ENCODE measurements at places on chromosomes 2 and 18. TPM values are rescaled to one million over a fixed set of nuclear protein-coding genes. Genes with fewer than 3 reads are reported as not detected.

Gene CCDC93
- total RNA-seq, result 26.9 TPM

DNA sequence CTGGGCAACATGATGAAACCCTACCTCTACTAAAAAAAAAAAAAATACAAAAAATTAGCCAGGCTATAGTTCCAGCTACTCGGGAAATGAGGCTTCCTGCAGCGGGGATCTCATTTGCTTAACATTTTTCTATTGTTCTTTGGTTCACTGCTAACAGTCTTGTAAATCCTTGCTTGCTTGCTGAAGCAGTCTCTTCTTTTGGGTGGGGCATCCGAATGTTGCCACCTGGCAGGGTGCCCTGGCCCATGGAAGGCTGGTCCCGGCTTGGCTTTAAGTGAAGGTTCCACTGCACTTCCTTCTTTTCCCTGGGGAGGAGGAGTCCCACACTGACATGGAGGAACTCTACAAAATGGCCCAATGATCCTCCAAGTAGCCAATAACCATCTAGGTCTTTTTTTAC lies 6.0 kb upstream of the ANKRD29 start:
- DNase-seq, result no peak

GRCh38 chr2:215140166-215140707 lies 1.8 kb upstream of the ABCA12 start:
- DNase-seq, result no peak

DNA sequence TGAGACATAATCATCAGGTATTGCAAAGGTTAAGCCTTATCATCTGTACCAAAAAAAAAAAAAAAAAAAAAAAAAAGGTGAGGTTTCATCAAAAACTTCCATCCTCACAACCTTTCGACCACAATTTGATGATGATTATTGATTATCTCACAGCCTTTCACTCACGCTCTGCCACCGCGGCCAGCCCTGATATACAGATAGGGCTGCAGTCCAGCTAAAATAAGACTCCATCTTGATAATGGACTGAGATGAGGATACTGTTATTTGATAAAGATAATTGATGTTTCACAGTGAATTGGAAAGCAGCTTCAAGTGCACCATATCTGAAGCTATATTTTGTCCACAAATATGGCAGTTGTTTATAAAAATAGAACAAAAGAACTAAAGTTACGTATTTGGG lies 159.7 kb upstream of the BOD1L2 start:
- DNase-seq, result no peak

Gene SERPINB12
- total RNA-seq, result not detected

DNA sequence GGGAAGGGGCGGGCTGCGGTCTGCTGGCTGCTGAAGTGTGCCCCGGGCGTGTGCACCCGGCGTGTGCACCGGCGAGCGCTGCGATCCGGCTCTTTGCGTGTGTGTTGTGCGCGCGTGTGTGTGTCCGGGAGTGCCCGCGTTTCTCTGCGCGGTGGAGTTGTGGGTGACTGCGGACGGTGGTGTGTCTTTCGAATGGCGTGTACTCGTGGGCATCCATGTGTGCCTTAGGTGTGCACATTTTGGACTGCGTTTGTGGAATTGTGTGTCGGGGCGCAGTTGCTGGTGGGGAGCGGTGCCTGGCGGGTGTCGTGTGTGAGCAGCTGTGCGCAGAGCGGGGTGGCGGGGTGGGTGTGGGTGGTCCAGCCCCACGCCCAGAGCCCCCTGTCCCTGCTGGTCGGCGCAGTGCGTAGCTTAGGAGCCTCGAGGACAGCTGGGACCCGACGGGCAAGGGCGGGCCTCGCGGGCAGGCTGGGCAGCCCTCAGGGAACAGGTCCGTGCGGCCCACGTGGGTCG lies 533 bp downstream of the HPCAL1 start:
- DNase-seq, result peak; percentile 74

DNA sequence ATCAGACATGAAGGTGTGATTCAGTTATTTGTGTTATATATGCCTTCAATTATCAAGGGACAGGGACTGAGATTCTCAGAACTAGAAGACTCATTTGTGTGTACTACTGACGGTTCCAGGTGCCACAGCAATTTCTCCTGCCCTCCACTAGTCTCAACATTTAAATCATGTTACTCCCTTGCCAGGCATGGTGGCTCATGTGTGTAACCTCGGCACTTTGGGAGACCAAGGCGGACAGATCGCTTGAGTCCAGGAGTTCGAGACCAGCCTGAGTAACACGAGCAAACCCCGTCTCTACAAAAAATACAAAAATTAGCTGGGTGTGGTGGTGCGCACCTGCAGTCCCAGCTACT lies 1.1 kb downstream of the CNDP2 start:
- DNase-seq, result no peak

GRCh38 chr18:72063001-72063400 lies 481.1 kb downstream of the CBLN2 start:
- no peak for DNase-seq

DNA sequence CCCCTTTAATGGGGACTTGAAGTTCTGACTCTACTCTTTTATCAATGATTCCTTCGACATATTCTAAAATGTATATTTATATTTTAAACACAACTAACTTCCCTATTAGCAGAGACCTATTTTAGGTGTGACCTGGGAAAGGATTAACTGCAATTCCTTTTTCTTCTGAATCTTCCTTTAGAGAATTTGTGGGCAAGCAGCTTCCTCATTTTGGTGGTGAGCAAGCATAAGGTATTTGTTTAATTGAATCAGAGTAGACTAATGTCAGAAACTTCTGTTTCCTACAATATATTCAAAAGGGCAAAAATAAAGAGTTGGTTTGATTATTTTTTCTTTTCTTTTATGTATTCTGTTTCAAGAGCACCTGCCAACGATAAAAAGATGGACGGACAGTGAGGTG lies 237.0 kb downstream of the IKZF2 start:
- no peak for DNase-seq

Gene UBE2F
- total RNA-seq, result 61.0 TPM

Gene SLC39A6
- total RNA-seq, result 15.6 TPM

DNA sequence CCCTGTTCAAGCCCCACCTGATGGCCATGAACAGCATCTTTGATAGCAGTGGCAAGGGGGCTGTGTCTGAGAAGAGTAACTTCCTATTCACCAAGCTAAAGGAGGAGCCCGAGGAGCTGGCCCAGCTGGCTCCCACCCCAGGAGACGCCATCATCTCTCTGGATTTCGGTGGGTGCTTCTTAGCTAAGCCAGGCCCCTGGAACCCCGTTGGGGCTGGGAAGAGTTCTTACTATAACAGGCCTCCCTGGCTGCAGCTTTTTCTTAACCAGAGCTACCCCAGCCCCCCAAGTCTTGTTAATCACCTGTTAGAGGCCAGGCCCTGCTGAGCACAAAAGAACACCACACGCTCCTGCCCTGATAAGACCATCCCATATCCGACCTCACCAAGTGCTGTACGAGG lies 79.4 kb downstream of the EPAS1 start:
- DNase-seq, result no peak

Gene SCG2
- 0.97 TPM for total RNA-seq
